ENCODE measurements at places on chromosomes 3 and 15. TPM values are rescaled to one million over a fixed set of nuclear protein-coding genes. Genes with fewer than 3 reads are reported as not detected.

- DNase-seq = no peak
These were observed 194.1 kb upstream of the ZBTB20 start for GRCh38 chr3:115341208-115341607.

DNA sequence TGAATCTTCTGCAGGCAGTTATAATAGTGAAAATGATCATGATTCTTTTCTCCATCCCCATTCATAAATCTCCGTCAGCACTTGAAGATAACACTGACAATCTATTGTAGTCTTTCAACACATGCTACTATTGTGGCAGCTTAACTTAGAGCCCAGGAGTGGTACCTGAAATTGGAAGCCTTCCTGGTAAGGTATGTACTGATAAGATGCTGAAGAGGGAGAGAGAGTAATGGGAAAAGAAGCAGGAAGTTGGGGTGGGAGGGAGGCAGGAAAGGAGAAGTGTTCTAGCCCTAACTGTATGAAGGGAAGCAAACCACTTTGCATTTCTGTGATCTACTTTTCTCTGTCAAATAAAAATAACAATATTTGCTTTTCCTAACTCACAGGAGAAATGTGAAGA lies 197.4 kb upstream of the RORA start:
- no peak for DNase-seq

DNA sequence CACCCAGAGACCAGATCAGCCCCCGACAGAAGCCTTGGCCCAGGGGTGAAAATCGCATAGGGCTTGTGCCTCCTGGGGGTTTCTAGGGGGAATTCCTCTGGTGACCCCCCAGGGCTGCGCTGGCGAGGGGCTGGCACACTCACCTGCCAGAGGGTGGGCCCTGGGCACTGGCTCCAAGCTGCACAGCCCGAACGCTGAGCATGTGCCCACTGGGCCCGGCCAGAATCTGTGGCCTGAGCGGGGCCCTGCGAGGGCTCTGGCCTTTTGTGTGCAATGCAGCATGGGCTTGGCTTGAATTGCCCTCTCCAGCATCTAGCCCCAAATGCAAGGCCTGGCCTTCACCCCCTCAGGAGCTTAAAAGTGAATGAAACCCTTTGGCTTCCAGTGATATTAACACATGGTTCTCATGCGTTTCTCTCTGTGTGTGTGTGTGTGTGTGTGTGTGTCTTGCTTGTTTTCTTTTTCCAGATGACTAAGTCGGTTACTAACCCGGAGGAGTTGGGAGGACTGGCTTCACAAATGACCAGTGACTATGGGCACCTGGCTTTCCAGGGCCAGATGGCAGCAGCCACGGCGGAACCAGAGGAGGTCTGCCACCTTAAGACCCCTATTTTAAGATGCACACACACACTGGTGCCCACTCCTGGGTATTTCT lies 259.1 kb upstream of the TPM1 start:
- DNase-seq = no peak

The ARGFX gene
- total RNA-seq = not detected

The BLOC1S6 gene
- total RNA-seq = 37.0 TPM

All from left cardiac atrium (tissue), 4 donors.